ENCODE measurements at places on chromosomes 7 and 10.
A peak's percentile ranks its signal among the peaks of the same experiment; 100 is the strongest.

DNA sequence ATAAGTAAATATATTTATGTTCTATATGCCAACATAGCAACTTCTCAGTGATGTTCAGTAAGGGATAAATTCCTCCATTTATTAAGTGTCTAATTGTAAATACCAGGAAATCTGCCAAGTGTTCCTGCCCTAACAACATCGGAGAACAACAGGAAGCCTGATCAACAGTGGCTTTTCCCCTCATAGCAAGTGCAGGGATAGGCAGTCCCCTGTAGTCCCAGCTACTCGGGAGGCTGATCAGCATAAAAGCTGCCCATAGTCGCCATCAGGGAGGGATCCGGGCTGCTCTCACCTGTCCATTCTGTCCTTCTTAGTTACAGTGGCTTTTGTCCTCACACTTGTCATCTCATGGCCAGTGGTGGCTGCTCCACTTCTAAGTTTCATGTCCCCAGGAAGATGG is 141.3 kb downstream of the IDE start:
- DNase-seq: no peak

- no peak for DNase-seq
Measured at GRCh38 chr7:155883491-155884224, 71.4 kb upstream of the SHH start.

- no peak for DNase-seq
Measured at GRCh38 chr10:43749145-43749576, 100.5 kb upstream of the ZNF32 start.

DNA sequence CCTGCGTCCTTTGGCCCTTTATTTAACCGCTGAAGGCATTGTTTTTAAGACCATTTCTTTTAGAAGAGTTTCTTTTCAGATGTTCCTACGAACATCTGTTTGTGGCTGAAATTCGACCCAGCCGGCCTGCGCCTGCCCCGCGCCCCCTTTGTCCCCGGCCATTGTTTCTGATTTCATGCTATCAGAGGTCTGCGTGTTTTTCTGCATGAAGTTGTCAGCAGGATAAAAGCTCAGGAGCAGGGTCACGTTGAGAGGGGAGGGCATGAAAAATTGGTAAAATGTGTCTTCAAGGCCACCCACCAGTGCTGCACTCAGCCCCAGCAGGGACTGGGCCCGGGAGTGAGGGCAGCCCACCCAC is 43.1 kb downstream of the NKX6-2 start:
- DNase-seq: no peak

DNA sequence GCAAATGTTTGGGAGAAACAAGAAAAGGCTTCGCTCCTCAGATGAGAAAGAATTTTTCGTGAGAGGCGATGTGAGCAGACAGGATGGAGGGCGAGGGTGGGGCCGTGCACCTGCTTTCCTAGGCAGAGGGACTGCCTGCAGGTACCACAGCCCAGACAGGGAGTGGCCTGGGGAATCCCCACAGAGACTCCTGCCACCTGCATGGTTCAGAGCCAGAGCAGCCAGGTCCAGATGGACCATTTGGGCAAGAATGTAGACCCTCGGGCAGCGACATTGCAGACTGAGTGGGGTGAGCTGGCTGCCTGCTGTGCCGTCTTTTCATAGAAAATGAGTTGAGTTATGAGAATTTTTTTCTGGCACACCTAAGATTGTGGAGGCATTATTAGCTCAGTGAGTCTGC is 216.8 kb downstream of the SNX10 start:
- peak; percentile 62 for DNase-seq

- no peak for DNase-seq
Measured at GRCh38 chr7:155791836-155792235, 20.4 kb downstream of the SHH start.

DNA sequence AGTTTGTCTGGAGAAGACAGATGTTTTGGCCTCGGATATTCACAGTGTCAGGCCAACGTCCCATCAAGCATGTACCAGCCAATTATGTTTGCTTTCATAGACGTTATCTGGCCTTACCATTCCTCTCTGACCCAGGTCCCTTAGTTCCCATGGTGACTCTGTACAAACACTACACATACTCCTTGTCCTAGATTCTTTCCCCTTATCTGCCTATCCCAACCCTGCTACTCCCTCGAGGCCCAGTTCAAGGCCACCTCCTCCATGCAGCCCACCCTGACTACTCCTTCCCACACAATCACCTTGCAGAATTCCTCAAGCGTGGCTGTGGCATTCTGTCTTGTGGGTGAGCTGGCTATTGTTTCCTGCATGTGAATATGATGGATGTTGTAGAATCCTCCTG is 155.2 kb downstream of the PRKAG2 start:
- no peak for DNase-seq

GRCh38 chr7:55360486-55360885 is 4.7 kb upstream of the LANCL2 start:
- DNase-seq: no peak

- no peak for DNase-seq
Measured at GRCh38 chr10:10959666-10960065, 58.0 kb upstream of the CELF2 start.

DNA sequence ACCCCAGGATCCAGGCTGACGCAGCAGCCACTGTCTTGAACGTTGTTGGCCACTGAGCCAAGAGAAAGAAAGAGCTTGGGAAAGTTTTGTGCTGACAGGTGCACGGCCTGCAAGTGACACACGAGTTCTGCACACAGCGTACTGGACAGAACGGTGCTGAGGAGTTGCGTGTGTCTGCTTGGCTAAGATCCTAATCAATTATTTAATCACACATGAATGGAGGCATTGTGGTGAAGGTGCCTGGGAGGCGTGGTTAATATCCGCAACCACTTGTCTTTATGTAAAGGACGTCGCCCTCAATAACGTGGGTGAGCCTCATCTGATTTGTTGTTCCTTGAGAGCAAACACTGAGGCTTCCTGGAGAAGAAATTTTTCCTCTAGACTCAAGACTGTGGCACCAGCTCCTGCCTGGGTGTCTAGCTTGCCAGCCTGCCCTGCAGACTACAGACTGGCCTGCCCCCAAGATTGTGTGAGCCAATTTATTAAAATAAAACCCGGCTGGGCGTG is 16.6 kb upstream of the GNA12 start:
- no peak for DNase-seq

GRCh38 chr10:34031400-34031799 is 696.9 kb upstream of the NRP1 start:
- no peak for DNase-seq

- no peak for DNase-seq
Measured at GRCh38 chr7:15288741-15289140, 273.1 kb downstream of the AGMO start.

DNA sequence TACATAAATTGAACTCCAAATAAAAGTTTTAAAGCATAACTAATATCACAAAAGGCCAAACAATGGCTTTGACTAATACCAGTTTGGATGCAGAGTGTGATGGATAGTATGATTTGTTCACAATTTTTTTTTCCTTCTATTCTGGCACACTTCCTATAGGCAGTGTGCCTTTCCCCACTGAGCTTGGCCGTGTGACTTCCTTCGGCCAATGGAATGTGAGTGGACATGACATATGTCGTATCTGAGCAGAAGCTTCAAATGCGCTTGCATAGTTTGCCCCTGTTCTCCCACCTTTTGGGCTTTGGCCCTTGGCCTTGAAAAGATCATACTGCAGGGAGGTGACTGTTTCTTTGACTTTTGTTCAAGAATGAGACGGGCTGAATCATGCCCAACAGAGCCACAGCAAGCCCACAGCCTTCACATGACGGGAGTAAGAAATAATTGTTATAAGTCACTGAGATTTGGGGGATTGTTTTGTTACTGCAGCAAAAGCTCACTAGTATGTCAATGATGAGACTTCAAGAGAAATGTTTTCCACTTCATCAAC is 279.9 kb upstream of the NEBL start:
- no peak for DNase-seq

GRCh38 chr10:66259836-66260235 is 666.0 kb upstream of the LRRTM3 start:
- DNase-seq: no peak

GRCh38 chr7:94160719-94161435 is 156.7 kb upstream of the BET1 start:
- DNase-seq: no peak

DNA sequence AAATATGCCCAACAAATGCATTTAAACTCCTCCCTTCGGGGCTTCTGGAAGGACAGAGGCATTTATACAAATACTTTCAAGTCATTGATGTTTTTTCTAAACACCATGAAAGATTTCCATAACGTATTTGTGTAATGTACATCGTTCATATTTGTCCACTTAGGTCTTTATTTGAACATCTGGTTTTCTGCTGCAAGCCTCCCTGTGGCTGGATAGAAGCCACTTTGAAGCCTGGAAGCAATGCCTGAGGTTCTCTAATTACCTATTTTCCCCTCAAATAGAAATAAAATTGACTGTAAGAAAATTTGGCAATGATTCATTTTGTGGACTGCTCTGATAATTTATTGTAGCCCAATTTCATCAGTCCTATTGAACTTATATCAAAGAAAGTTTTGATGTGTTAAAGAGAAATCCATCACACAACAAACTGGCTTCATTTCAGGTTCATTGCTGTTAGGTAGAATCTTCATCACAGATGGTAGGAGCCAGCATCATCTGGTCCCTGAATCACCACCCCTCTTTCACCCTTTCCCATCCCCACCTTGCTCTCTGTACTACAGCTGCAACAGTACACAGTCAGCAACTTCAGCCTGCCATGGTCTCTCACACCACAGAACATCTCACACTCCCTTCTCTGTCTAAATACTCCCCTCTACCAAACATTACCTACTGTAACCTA is 186.0 kb upstream of the MGMT start:
- peak; percentile 1 for DNase-seq

DNA sequence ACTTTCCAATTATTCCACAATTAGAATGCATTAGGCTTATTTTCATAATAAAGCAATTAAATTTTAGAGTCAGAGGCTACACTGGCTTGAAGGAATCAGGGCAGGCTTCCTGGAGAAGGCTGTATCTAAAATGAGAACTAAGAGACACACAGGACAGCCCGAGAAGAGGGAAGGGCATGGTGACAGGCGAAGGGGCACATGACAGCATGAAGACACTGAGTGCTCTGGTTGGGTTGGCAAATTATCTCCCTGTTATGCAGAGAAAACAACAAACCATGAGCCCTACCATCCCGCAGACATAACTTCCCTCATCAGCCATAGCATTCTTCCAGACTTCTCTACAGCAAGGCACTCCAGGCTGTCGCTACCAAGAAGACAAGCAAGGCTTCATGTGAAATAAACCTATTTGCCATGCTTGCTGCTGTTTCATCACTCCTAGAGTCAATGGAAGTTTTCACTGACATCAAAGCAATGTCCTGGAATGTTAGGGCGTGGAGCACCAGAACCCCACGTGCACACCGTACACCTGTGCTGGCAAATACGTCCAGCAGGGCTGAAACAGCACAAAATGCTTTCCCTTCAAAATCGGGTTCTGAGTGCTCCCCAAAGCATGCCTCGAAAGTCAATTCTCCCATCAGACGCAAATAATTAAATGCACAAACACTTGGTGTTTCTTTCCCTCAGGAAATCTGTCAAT is 21.3 kb downstream of the VOPP1 start:
- no peak for DNase-seq

DNA sequence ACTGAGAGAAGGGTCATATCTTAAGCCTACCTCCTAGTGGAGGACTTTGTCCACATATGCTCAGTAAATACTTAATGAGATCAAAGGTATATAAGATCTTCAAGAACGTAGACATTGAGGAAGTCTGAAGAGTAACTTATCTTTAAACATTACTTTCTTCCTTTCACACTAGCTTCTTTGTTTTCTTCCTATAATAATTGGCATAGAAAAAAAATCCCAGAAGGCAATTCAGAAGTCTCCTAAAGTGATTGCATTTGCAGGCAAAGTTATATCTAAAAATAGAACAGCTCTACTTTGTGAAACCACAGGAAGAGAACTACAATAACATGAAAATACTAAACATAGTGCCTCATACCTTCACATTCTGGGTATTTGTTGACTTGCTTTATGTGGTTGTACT is 150.4 kb downstream of the PPP1R3A start:
- no peak for DNase-seq

- no peak for DNase-seq
Measured at GRCh38 chr7:105886776-105887175, 10.4 kb upstream of the ATXN7L1 start.

GRCh38 chr10:4440260-4440659 is 385.7 kb upstream of the AKR1E2 start:
- DNase-seq: no peak

- peak; percentile 42 for DNase-seq
Measured at GRCh38 chr7:31373337-31374289, 33.1 kb upstream of the NEUROD6 start.

GRCh38 chr10:24215603-24216002 is 6.7 kb downstream of the KIAA1217 start:
- DNase-seq: no peak

GRCh38 chr7:132072165-132072564 is 504.1 kb downstream of the PLXNA4 start:
- no peak for DNase-seq

- DNase-seq: no peak
Measured at GRCh38 chr10:37403776-37404175, 278.4 kb downstream of the ANKRD30A start.

DNA sequence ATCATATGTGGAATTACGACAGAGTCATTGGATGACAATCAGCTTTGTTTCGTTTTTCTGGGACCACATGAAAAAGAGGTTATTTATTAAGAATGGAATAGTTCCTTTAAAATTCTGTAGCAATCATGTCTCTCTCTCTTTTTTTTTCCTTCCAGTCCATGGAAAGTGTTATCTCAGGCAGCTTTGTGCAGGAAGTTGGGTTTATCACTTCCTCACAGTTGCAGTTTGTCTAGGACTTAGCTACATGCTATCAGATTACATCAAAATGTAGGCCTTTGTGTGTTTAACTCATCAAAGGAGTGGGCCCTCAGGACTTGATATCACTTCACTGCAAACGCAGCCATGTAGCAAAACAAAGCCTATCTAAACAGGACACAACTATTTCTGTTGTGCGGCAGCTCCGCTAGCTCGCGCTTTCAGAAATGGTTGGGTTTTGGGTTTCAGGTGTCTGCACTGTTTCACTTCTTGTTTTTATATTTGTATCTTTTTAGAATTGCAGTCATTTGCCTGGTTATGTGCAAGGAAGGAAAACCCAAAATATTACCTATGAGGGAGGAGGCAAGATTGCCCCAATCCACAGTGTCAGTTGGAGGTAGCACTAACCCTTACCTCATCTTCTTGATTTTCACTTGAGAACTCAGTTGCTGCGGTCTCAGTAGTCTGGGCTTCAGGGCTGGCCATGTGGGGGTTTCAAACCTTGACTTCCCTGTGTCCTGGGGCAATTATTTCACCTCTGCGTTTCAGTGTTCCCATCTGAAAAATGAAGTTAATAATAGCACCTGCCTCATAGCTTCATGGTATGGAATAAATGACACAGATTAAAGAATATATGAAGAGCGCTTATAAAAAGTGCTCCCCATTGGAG is 66.7 kb downstream of the HHEX start:
- DNase-seq: no peak

- DNase-seq: peak; percentile 5
Measured at GRCh38 chr7:49791088-49791741, 17.8 kb downstream of the VWC2 start.

All from NCI-H526 treated with DMSO at 0.1 percent for 48 hours (cell line).